ENCODE measurements at places on chromosomes 2 and 18. TPM values are rescaled to one million over a fixed set of nuclear protein-coding genes. Genes with fewer than 3 reads are reported as not detected.
A peak's percentile ranks its signal among the peaks of the same experiment; 100 is the strongest.

DNA sequence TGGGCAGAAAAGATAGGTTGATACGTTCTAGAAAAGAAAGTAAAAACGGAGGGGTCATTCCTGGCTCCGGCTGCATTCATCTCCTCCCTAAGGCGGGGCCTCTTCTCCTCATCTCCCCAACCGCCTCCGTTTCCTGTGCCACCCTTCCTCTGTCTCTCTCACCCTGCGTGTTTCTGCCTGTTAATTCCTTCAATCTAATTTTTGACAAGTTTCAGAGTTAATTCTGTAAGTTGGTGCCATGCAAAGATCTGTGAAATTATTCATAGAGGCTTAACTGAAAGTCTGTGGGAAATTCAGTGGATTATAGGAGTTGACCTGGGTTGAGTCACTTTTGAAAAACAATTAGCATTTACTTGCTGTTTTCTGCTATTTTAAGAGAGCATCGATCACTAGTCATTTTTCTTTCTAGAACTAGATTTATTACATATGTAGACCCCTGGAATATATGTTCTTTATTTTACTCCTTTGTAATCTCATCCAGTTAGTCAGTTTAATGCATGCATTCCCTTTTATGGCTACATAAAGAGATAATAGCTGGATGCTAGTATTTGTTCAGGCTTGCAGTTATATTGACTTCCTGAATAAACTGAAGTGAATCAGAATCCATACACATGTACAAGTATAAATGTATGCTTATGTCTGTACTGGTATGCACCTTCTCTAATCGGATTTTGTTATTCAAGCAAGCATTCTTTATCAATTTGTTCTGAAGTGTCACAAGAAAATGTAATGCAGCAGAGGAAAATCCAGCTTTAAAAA, 91.1 kb downstream of the EML6 start:
- H3K27ac ChIP-seq: no peak overlapping the region
- H3K4me1 ChIP-seq: no peaks in the 10 kb centered on the region
- H3K27me3 ChIP-seq: peaks cover 6% of the 10 kb centered on the region

Gene PKDCC
- not detected for total RNA-seq

DNA sequence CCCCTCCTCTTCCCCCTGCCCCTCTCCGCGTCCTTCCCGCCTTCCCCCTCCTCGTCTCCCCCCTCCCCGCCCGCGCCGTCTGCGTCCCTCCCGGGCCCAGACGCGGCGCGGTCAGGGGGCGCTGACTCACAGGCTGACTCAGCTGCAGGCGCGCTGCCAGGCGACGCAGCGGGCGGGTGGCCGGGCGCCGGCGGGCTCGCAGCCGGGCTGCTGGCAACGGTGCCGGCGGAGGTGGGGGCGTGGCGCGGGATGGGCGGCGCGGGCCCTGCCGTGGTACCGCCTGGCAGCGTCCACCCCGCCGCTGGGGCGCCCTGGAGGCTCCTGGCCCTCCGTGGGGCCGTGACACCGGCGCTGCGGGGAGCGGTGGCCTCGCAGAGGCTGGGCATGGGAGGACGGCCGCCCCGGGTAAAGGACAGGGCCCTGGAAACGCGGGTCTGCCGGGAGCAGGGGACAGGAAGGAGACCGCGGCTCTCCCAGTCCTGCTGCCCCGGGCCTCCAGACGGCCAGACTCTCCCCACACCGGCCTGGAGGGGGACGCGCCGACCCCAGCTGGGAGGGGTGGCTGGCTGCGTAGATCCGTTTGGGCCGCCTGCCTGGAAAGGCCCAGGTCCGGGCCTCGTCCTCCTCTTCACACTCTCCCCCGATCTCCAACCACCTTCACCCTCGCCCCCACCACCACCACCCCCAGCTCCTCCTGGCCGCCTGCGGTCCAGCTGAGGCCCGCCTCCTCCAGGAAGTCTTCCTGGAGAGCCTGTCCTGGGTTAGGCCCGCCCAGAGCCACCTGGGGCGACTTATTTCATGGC, 10.0 kb upstream of the PROC start:
- peaks cover 12% of the 10 kb centered on the region for H3K27me3 ChIP-seq
- peaks cover 28% of the 10 kb centered on the region for H3K4me1 ChIP-seq
- H3K27ac ChIP-seq: no peak overlapping the region
- H3K4me3 ChIP-seq: peak overlapping the region; percentile 44
- no peaks in the 10 kb centered on the region for H3K36me3 ChIP-seq

Gene C2orf78
- total RNA-seq: not detected

- peaks cover 13% of the 10 kb centered on the region for H3K4me1 ChIP-seq
Observed at GRCh38 chr2:70019096-70019495, 57.7 kb upstream of the ASPRV1 start.

DNA sequence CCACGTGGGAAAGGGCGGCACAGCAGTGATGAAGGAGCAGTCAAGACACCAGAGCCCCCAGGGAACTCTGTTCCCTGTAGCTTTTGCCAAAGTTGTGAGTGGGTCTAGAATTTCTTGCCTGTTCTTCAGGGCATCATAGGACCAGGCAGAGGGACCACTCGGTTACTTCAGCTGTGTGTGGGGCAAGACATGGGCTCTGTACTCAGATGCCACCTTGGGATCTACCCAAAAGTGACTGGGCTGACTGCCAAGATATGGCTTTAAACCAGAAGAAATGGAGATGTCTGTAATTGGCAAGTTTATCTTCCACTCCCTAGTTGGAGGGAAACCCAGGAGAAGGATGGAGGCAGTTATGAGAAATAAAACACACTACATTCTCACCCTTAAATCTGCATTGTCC, 29.6 kb downstream of the KCNF1 start:
- H3K4me3 ChIP-seq: no peak overlapping the region
- H3K27ac ChIP-seq: no peak overlapping the region
- H3K36me3 ChIP-seq: no peaks in the 10 kb centered on the region
- H3K27me3 ChIP-seq: peaks cover 19% of the 10 kb centered on the region
- H3K4me1 ChIP-seq: no peaks in the 10 kb centered on the region

- no peaks in the 10 kb centered on the region for H3K36me3 ChIP-seq
- peaks cover 17% of the 10 kb centered on the region for H3K4me1 ChIP-seq
- H3K27me3 ChIP-seq: peaks cover 19% of the 10 kb centered on the region
Observed at GRCh38 chr2:26605999-26606846, 34.9 kb downstream of the CIB4 start.

GRCh38 chr2:75751360-75751759, 40.6 kb upstream of the GCFC2 start:
- H3K36me3 ChIP-seq: no peaks in the 10 kb centered on the region
- H3K4me3 ChIP-seq: no peak overlapping the region
- no peak overlapping the region for H3K27ac ChIP-seq
- H3K27me3 ChIP-seq: peaks cover 15% of the 10 kb centered on the region

- H3K27ac ChIP-seq: no peak overlapping the region
- no peaks in the 10 kb centered on the region for H3K4me1 ChIP-seq
- H3K27me3 ChIP-seq: no peaks in the 10 kb centered on the region
- no peak for DNase-seq
- no peak overlapping the region for H3K4me3 ChIP-seq
- H3K36me3 ChIP-seq: no peaks in the 10 kb centered on the region
Observed at GRCh38 chr2:221715523-221716247, 143.6 kb upstream of the EPHA4 start.

GRCh38 chr2:53445383-53446070, 322.1 kb upstream of the CHAC2 start:
- no peaks in the 10 kb centered on the region for H3K4me1 ChIP-seq
- H3K36me3 ChIP-seq: no peaks in the 10 kb centered on the region
- no peak overlapping the region for H3K4me3 ChIP-seq

DNA sequence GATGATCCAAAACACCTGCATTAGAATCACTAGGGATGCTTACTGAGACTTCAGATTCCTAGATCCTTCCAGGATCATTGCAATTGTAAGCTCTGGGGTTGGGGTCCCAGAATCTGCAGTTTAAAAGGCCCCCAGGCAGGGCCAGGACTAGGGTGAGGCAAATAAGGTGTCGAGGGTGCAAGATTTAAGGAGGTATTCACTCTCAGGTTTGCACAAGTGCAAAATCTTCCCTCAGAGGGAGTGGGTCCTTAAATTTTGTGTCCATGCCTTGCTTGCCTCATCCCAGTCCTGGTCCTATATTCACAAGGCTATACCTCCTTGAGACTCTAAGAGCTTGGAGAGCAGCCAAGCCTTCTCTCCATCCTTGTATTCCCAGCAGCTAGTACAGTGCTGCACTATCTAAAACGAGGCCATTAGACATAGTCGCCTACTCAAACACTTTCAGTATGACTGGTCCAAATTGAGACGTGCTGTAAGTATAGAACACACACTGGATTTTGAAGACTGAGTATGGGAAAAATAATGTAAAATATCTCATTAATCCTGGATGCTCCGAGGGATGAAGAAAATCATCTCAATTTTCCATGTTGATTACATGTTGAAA, 31.6 kb upstream of the MREG start:
- H3K27me3 ChIP-seq: no peaks in the 10 kb centered on the region
- H3K36me3 ChIP-seq: no peaks in the 10 kb centered on the region
- DNase-seq: no peak
- H3K4me1 ChIP-seq: peaks cover 9% of the 10 kb centered on the region

Gene CCL20
- total RNA-seq: 4.4 TPM

DNA sequence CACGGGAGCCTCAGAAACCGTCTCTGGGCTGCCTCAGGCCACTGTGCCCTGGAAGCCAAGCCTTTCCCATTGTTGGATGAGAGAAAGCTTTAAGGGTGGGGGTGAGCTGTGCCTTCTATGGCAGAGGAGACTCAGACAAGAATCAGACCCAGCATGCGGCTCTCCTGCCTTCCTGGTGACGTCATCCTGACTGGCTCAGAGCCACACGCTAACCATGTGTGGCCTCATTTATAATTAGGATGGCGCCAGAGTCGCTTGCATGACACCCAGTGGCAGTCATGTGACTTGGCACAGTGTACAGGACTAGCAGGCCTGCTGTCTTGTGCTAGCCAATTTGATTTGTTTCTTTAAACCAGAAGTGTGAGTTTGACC, 99.1 kb downstream of the SH3BP4 start:
- peaks cover 1% of the 10 kb centered on the region for H3K4me1 ChIP-seq
- no peaks in the 10 kb centered on the region for H3K36me3 ChIP-seq
- no peak overlapping the region for H3K27ac ChIP-seq
- no peak for DNase-seq
- H3K4me3 ChIP-seq: no peak overlapping the region
- H3K27me3 ChIP-seq: peaks cover 20% of the 10 kb centered on the region

GRCh38 chr2:144443837-144444817, 75.8 kb downstream of the ZEB2 start:
- H3K27me3 ChIP-seq: no peaks in the 10 kb centered on the region
- H3K4me3 ChIP-seq: no peak overlapping the region
- H3K27ac ChIP-seq: no peak overlapping the region
- peaks cover 10% of the 10 kb centered on the region for H3K4me1 ChIP-seq
